Umbilical cord (tissue), 2 donors: ENCODE measurements at places on chromosomes 11 and 22. TPM values are rescaled to one million over a fixed set of nuclear protein-coding genes. Genes with fewer than 3 reads are reported as not detected.

Gene OR52A1
- 2.6 TPM for total RNA-seq

- DNase-seq, result no peak
Observed at GRCh38 chr11:36877149-36877548, 279.1 kb upstream of the RAG2 start.

Gene KRTAP5-9
- total RNA-seq, result 0.72 TPM

Gene RTN4R
- 1.4 TPM for total RNA-seq

Gene PRR5L
- total RNA-seq, result 46.9 TPM

- DNase-seq, result no peak
Observed at GRCh38 chr11:101705972-101706371, 122.2 kb upstream of the TRPC6 start.

Gene TPBGL
- total RNA-seq, result 0.24 TPM

GRCh38 chr11:79236541-79236971 lies 204.3 kb downstream of the TENM4 start:
- DNase-seq, result peak; percentile 36

- peak; percentile 65 for DNase-seq
Observed at GRCh38 chr11:74822170-74822569, 73.5 kb downstream of the RNF169 start.

GRCh38 chr11:115498354-115498753 lies 5.9 kb downstream of the CADM1 start:
- DNase-seq, result no peak

DNA sequence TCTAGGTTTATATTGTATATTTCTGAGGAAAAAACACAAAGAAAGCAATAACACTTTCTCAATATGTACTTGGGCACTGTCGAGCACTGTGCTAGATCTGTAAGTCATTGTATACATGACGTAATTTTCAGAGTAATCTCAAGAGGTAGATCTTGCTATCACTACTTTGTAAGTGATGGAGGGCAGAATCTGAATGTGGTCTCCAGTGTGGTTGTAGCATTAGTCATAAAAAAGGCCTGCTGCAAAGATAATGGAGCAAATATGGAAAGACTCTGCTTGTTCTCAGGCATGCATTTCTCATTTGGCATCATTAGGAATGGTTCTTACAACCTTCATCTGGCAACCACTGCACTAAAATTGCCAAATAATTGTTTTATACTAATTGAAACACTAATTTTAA lies 419.8 kb upstream of the CCDC179 start:
- DNase-seq, result no peak

DNA sequence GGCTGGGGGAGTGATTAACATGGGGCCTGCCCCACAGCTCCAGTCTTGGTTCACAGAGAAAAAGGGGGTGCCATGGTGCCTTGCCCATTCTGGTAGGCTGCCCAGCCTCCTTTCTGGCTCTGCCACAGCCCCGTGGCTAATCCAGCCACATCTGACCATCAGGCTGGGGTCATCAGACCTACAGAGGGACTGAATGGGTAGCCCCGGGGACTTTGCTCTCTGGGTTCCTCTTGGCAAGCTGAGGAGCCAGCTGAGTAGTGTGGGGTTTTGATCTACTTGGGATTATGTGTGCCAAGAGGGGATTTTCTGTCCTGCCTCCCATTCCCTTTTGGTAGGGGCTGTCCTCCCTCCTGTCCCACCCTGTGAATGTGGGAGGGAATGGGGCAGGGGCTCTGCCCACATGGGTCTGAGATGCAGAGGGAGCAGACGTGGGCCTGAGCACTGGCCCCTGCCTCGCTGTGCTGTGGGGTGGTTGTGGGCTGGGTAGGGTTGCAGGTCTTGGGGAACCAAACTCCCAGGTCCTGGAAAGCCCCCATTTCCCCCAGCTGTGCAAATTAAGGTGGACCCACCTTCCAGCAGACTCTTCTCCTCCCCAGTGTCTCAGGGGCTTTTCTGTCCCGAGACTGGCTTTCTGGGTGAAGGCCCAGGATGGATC lies 32.0 kb downstream of the CD82 start:
- DNase-seq, result no peak

Gene MPEG1
- total RNA-seq, result 8.4 TPM
